Subcutaneous preadipocyte (primary cell): ENCODE measurements at places on chromosomes 4 and X. TPM values are rescaled to one million over a fixed set of nuclear protein-coding genes. Genes with fewer than 3 reads are reported as not detected.

The UGT2B15 gene
- not detected in 2 replicates for total RNA-seq

The FHDC1 gene
- under 0.01 and 0.20 TPM in 2 replicates for total RNA-seq

The TKTL2 gene
- not detected in 2 replicates for total RNA-seq

The PAK3 gene
- total RNA-seq = under 0.01 TPM in 2 replicates

The ERAS gene
- 0.37 TPM in 1 of 2 replicates, not detected in the other for total RNA-seq

The CPLX1 gene
- total RNA-seq = not detected in 2 replicates

The DDX53 gene
- total RNA-seq = not detected in 2 replicates

The FGFBP2 gene
- not detected in 2 replicates for total RNA-seq

The SSX2B gene
- total RNA-seq = not detected in 2 replicates

The GAGE1 gene
- total RNA-seq = not detected in 2 replicates

The MYOZ2 gene
- total RNA-seq = 0.98 and 2.2 TPM in 2 replicates

The OGT gene
- 112 and 150 TPM in 2 replicates for total RNA-seq

The PAGE2B gene
- total RNA-seq = not detected in 2 replicates
